Dermis blood vessel endothelial cell (primary cell): ENCODE measurements at places on chromosomes 4 and X.
A peak's percentile ranks its signal among the peaks of the same experiment; 100 is the strongest.

DNA sequence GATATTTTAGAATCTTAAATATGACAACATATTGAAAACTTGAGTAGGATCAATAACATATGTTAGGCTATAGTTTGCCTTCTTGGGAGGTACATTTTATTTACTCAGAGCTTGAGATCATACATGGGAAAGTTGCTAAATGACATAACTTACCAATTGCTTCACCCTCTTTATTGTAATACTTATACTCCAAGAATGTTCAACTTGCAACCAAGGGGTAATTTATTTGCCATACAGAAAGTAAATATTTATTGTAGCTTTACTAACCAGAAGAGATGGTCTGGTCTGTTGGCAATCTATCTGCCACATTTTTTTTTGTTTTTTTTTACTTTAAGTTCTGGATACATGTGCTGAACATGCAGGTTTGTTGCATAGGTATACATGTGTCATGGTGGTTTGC is 426.6 kb downstream of the ARHGAP24 start:
- DNase-seq = no peak

DNA sequence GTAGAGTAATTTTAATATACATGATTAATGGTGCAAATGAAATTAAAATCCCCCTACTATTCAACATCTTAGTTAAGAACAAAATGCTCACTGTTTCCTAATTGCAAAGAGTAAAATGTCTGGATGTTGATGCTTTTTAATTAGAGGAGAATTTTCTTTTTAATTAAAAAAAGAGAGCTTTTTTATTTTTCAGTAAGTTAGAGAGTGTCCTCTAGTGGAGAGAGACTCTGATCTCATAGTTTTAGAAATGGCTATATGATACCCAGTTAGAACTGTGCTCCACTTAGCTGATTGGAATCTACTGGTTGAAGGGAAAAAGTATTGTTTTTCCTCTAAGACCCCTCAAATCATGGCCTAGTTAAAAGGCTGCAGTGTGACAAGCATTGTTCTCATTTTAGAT is 312.0 kb upstream of the MAGEB2 start:
- peak; percentile 6 for DNase-seq

DNA sequence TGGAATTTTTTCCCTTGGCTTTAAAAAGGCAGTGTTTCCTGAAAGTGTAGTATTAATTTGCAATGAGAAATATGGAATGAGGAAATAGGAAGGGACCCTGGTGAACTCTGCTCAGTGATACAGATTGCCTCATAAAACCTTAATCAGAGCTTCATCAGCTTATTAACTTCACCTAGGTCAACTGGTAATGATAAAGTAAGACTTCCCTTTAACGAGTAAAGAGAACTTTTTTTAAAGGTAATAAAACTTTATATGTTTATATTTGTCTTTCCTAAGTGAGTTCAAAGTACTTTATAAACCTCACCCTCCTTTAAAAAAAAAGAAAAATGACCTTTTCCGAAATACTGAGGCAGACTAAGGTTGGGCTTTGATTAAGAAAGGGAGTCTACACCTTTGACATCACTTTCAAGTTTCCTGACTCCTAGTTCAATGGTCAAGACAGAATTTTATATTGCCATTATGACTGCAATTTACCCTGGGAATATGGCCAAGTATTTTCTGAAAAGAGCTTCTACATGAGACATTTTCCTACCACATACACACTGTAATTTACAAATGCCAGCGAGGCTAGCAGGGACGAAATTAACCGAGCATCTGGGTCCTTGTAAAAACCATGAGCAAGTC is 706.3 kb upstream of the TENM3 start:
- DNase-seq = no peak

DNA sequence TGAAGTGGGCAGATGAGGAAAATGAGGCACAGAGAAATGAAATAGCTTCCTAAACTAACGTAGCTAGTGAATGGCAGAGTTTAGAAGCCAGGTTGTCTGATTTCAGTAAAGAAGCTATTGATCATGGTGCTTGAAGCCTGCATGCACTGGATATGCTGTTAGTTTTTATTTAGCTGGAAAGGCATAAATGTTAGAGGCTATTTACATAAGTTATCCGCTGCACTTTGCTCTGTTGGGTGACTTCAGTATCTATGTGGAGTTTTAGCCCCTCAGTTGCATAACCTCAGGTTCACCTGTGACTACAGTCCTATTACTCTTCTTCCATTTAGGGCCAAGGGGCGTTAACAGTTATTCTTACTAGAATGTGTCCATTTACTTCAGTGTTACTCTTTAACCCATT is 522.4 kb upstream of the RPS6KA3 start:
- no peak for DNase-seq

DNA sequence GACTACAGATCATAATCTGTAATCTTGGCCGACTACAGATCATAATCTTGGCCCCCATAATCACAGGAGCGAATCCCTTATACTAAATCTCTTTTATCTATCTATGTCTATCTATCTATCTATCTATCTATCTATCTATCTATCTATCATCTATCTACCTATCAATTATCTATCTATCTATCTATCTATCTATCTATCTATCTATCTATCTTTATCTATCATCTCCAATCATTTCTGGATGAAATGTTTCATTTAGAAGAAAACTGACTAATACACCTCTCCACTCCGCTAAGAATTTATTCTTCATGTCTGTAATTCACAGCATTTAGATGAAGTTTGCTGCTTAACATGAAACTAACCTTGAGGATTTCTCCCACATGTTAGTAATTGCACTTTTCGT is 45.0 kb upstream of the ACSL1 start:
- no peak for DNase-seq

- DNase-seq = no peak
Observed at GRCh38 chr4:139503622-139504166, 49.8 kb downstream of the RAB33B start.

GRCh38 chrX:151536571-151536970 is 26.9 kb upstream of the PASD1 start:
- no peak for DNase-seq

- no peak for DNase-seq
Observed at GRCh38 chr4:24527371-24527770, 57.0 kb downstream of the DHX15 start.

GRCh38 chr4:141375855-141376254 is 155.2 kb downstream of the ZNF330 start:
- peak; percentile 8 for DNase-seq

DNA sequence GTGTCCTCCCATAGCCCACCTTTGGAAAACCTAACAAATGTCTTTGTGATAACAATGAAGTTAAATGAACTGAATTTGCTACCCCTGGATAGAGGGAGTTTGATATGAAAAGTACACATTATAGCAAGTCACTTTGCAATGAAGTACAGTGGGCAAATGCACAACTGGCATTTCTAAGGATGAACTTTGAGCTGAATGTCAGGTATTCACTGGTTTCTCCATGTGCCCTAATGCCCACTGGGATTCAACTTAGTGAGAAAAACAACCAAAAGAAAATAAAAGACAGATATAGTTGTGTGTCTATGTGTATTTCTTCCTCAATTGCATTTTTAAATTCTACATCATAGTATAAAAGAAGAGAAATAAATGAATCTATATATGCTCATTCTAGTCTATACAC is 51.0 kb downstream of the PAPSS1 start:
- DNase-seq = no peak

GRCh38 chrX:107861056-107861455 is 35.4 kb downstream of the MID2 start:
- no peak for DNase-seq

GRCh38 chr4:6688879-6689505 is 4.7 kb upstream of the S100P start:
- peak; percentile 39 for DNase-seq

DNA sequence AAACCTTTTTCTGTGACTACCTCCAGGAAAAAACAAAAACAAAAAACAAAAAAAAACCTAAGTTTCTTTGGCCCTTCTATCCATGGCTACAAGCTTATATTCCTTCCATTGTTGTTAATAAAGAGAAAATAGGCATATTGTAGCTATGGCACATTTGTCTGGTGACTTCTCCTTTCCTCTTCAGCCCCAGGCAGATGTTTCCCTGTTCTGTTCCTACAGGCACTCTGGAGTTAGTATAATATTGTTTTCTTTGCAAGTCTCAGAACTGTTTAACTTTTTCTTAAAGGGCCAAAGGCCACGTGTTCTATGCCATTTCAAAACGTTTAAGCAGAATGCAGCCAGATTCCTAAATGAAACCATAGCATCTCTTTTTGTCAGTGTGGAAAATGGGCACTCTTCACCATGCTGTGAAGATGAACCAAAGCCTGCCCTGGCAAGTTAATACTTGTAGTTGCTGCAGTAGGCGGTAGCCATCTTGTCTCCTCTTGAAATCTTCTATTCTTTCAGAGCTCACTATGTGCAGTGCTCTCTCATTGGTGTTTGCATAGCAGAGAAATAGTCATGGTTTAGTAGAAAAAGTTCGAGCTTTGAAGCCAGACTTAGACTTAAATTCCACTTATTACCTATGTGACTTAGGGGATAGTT is 44.8 kb upstream of the MTMR1 start:
- DNase-seq = peak; percentile 58

DNA sequence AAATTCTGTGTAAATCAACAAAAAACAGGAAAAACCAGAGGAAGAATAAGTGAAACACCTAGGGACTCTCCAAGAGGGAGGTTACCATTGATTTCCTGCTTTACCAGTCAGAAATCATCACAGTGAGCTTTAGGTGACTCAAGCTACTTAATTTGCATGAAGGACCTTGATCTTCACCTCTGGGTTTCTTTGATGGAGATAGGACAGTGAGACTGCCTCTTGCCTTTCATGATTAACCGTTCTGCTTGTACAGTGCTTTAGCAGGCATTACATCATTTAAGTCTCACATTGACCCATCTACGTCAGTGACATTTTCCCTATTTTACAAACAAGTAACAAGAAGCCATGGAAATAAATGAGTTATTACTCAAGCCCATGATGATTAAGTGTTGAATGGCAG is 3.4 kb upstream of the GK start:
- DNase-seq = no peak

- DNase-seq = peak; percentile 54
Observed at GRCh38 chrX:57918750-57919436, 8.6 kb upstream of the ZXDA start.

DNA sequence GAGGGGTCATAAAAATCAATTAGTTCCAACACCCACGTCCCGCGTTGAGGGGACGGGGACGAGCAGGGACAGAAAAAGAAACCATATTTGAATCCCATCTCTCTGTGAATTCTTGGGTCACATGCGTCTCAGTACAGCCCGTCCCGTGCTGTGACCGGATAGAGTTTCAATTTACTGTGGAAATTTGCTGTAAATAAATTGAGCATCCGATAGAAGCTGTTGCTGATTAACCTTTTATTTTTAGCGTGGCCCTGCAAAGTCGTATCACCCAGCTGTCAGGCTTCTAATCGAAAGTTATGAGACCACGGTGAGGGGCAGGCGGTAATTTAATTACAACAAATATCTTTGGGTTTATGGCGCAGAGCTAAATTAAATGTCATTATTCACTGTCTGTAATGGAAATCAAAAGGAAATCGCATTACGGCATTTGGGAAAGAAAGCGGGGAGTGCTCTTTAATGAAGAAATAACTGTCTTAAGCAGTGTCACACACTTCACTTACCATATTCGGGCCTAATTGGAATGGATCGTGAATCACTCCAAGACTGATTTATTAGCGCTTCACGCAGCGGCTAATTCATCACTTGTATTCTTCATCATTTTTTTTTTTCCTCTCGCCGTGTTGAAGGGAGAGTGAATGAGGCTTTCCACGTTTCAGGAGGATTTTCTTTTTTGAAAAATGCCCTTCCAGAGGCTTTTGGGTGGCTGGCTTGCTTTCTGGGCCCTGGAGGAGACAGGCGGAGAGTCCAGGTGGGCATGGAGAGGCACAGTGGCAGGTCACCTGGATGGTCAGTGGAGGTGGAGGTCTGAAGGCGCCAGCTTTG is 7.3 kb downstream of the SHOX start:
- no peak for DNase-seq

GRCh38 chr4:185128272-185129119 is 14.6 kb upstream of the SLC25A4 start:
- peak; percentile 23 for DNase-seq

GRCh38 chrX:136710325-136710951 is 62.5 kb downstream of the CD40LG start:
- DNase-seq = peak; percentile 14

DNA sequence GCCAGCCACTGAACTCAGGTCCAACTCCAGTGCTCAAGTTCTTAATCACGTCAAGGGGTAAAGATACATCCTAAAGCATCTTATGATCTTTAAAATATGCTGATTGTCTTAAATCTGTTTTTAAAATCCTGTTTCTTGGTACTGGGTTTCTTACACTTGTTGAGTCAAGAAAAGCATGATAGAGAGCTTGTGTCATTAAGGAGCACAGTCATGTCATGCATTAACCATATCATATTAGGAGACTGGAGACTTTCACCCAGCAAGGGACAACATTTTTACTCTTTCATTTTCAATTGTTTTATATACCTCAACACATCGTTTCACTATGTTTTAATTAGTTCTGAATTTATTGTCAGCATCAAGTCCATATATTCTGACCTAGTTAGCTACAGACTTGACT is 41.5 kb downstream of the BCLAF3 start:
- no peak for DNase-seq

GRCh38 chrX:117711782-117712181 is 404.8 kb downstream of the KLHL13 start:
- DNase-seq = no peak

DNA sequence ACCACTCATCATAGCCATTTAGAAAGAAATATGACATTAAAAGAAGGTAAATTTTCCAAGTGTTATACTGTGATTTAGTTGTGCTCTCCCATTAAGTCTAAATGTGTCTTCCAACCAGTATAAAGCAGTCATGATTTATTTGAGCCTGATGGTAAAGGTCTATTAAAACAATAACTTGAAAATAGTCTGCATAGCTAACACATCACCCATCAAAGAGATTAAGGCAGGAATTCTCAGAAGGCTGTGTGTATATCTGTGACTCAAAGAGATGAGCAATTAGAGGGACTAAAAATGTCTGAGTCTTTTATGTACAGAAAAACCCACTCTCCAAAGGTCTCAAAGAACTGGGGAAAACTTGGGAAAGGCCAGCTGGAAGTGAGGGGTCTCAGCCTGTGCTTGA is 70.3 kb upstream of the IQCM start:
- DNase-seq = no peak

- DNase-seq = no peak
Observed at GRCh38 chr4:97577004-97577403, 566.3 kb downstream of the STPG2 start.

DNA sequence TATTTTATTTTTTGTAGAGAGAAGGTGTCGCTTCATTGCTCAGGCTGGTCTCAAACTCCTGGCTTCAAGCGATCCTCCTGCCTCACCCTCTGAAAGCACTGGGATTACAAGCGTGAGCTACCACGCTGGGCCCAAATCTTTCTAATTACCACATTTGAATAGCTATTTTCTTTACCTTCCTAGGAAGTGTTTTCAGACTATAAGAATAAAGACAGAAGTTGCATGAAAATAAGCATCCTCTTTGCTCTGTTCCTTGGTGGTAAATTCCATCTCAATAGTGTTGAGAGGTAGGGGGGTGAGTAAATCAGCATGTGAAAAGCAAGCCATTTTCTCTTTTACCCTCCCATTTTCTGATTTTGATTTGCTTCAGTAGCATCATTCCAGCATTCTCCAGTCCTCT is 122.4 kb downstream of the LARP7 start:
- no peak for DNase-seq
